ENCODE measurements at places on chromosomes 13 and 19. TPM values are rescaled to one million over a fixed set of nuclear protein-coding genes. Genes with fewer than 3 reads are reported as not detected.

Gene SBK2
- polyA plus RNA-seq = 3.8 TPM

Gene ZNF558
- 16.9 TPM for polyA plus RNA-seq

Gene EXOC3L2
- polyA plus RNA-seq = 1.8 TPM

Gene RDH8
- polyA plus RNA-seq = not detected

DNA sequence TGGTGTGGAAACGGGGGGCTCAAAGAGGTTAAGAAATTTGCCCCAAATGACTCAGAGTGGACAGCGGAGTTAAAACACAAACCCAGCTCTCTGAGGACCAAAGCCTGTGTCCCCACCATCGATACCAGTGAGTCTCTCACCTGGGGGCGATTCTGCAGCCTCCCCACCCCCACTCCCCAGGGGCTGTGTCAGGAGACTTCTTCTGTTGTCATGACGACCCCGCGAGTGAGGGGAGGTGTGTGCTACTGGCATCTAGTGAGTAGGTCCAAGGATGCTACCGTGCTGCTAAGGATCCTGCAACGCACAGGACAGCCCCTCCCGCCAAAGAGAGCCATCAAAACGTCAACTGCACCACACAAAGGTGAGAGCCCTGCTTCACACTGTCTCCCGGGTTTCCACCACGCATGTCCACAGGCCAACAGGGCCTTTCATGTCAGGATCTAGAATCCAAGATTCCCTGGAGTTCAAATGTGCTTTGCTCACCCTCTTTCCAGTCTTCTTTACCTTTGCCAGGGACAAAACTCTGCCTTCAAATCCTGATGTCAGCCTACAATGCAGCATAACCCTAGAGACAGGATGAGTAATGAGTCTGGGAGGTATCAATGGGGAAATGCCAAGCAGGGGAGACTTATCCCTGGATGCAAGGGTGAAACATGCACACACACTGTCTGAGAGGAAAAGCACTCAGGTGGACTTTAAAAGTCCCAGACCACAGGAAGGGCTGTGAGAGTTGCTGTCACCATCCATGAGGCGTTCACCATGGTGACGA, 3.9 kb downstream of the RANBP3 start:
- no peak for DNase-seq

GRCh38 chr19:18057557-18057956, 29.2 kb downstream of the IL12RB1 start:
- peak; percentile 48 for DNase-seq

DNA sequence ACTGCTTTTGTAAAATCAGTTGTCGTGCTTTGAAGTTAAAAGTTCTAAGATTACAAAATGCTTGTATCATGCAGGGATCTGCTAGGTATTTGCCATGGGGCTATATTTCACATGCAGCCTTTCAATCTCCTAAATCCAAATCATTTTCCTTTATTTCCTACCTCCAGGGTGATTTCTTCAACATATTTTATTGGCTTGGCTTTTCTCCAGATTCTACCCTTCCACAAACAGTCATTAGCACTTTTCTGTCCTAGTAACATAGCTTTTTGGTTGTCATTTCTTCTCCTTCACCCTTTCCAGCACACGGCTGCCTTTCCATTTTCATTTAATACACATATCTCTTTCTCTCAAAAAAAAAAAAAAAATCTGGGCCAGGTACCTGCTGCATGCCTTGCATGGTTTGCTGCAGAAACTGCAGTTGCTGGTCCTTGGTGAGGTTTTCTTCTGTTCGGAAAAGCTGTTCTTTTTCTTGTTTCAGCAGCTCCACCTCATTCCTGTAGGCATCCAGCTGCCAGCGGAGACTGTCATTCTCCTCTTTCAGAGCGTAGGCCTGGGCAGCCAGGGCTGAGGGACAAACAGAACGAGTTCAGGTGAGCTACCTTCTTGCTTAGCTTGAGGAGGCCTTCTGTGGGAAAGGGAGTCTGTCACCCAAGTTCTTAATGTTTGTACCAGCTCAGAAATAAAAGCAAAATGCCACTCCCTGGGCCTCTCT, 274.7 kb downstream of the DNAJC15 start:
- DNase-seq = no peak

- DNase-seq = no peak
These were observed 53.4 kb downstream of the SPATA13 start for GRCh38 chr13:24213932-24214331.

- no peak for DNase-seq
These were observed 132.4 kb downstream of the IER2 start for GRCh38 chr19:13282486-13283065.

DNA sequence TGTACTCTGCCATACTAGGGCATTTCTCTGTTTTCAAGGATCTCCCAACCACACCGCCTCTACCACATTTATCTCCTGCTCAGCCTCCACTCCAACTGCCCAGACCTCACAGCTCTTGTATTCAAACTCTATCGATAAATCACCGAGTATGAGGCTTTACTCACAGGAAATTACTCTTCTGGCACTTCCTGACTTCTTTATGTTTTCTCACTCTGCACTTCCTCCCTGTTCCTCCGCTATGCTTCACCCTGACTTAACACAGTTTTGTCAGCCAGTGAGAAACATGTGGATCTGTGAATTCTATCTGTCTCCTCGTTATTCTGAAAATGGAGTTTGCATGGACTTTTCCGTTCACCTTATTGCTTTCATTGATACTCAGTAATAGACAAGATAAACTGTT, 2.6 kb upstream of the CARD8 start:
- no peak for DNase-seq
